CD4-positive, alpha-beta T cell treated with Interleukin-4 for 1 hour (primary cell): ENCODE measurements at places on chromosomes 1 and 21.

DNA sequence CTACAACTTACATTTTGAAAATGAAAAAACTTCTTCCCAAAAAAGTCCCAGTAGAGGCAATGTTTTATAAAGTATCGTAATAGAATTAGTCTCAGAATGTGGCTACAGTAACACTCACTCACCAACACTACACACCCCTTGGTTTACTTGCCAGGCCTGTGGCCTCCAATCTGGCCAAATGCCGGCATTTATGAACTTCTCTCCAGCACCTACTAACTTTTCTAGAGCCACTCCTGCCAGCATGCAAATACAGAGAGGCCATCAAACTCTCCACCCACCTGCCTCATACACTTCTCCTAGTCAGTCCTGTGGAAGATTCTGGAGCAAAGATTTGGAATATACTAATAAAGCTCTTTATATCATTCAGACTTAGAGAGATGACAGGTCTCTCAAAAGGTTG is 32.3 kb downstream of the STPG1 start:
- DNase-seq, result no peak

GRCh38 chr1:225942574-225942973 is 1.6 kb upstream of the LEFTY2 start:
- no peak for DNase-seq

DNA sequence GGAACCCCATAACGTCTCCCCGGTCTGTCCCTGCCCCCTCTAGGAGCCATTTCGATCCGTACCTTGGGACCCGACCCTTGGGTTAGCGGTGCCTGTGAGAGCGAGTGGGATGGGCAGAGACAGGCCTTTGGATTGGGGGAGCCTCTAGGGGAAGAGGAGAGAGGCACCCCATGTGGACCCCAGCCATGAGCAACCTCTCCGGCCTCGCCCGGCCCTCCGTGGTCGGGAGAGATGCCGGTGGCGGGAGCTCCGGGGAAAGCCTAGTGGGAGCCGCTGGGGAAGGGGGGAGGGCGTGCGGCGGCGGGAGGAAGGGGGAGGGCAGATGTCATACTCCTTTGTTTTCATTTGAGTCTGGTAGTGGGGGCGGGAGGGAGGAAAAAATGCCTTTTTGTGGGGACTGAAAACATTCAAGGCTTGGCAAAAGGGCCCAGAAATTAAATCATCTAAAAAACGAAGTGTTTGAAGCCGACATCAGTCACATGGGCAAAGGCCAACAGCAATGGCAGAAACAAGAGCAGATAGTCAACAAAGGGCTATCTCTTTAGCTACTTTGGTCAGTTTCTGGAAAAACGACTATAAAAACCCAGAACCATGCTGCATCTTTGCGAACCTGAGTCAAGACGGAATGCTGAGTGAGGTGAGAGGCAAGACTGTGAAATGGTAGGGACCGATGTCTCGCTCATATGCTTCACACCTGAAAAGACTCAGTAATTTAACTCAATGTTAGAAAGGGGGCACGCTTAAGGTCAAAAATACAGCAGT is 758 bp downstream of the PTBP2 start:
- DNase-seq, result no peak

DNA sequence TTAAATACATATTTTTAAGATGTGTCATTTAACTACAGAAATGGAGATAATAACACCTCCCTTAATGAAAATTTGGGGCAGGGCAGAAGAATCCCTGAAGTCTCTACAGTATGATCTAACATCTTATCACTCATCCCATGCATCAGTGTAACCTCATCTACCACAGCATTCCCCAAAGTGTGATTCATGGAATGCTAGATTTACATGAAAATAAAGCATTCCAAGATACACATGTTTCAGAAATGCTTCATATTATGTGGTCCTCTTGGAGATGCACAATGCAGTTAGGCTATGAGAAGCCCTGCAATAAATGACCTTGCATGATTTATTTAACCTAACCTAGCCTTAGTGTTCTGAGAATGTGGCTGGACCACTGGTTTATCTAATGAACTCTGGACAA is 166.9 kb upstream of the SYT6 start:
- DNase-seq, result no peak

DNA sequence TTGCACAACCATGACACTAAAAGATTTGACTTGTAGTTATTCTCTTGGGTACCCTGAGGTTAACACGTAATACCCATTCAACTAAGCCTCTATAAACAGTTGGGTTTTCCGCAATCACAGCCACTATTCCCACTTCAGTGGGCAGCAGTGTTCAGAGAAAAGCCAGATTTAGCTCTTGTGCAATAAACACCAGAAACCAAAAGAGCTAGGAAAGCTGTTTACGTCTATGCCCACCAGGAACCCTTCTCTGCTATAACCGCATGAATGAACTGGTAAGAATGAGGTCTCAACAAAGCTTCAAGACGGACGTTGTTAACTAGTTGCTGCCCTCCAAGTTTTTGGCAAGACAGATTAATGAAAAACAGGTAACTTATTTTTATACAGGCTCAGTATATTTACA is 101.3 kb downstream of the SLC45A1 start:
- DNase-seq, result no peak

DNA sequence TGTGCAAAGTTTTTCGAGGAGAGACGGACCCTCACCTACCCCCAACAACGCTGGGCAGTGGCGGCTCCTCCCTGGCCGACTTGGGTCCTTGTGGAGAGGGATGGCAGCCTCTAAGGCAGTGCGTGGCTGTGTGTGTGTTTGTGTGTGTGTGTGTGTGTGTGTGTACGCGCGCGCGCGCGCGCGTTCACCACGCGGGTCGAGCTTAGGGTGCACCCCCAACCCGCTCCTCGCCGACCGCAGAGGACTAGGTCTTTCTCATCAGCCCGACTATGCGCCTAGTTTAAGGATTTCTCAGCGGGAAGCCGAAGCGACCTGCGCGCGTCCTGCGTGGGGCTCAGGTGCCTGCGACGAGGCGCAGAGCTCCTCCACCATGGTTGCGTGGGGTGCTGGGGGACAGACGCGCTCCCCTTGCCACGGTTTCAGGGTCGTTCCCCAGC is 940 bp downstream of the SOX13 start:
- DNase-seq, result no peak

GRCh38 chr1:204726478-204726877 is 40.9 kb upstream of the LRRN2 start:
- no peak for DNase-seq

DNA sequence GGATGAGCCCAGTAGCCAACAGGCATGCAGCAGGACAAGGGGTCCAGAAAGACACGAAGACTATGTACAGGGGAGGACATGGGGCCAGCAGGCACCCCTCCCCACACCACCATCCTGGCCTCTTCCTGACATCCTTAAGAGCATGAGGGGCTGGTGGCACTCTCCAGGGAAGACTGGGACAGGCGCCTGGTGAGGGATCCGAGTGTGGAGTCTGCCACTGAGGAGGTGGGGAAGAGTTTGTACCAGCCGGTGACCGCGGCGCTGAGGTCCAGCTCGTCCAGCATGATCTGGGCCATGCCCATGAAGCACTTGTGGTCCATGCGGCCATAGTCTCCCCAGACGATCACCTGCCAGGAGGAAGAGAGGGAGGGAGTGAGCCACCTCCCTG is 39.1 kb downstream of the RIMS3 start:
- no peak for DNase-seq

GRCh38 chr1:234967121-234967520 is 161.5 kb downstream of the TOMM20 start:
- DNase-seq, result no peak

DNA sequence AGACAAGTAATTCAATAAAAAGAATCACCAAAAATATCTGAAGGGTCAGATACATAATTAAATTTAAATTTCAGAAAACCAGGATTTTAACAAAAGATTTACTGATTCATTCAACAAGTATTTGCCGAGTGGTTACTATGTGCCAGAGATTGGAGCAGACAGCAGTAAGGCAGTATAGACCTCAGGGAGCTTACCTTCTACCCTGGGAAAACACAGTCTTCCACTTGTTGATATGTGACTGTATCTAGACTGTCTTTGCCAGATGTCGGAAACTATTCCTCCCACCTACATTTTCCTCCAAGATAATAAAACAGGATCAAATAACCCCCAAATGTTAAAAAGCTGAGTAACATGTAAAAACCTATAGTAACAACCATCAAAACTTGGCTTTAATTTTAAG is 6.2 kb downstream of the HNRNPR start:
- no peak for DNase-seq

- no peak for DNase-seq
Measured at GRCh38 chr1:225612287-225612686, 40.6 kb downstream of the ENAH start.

DNA sequence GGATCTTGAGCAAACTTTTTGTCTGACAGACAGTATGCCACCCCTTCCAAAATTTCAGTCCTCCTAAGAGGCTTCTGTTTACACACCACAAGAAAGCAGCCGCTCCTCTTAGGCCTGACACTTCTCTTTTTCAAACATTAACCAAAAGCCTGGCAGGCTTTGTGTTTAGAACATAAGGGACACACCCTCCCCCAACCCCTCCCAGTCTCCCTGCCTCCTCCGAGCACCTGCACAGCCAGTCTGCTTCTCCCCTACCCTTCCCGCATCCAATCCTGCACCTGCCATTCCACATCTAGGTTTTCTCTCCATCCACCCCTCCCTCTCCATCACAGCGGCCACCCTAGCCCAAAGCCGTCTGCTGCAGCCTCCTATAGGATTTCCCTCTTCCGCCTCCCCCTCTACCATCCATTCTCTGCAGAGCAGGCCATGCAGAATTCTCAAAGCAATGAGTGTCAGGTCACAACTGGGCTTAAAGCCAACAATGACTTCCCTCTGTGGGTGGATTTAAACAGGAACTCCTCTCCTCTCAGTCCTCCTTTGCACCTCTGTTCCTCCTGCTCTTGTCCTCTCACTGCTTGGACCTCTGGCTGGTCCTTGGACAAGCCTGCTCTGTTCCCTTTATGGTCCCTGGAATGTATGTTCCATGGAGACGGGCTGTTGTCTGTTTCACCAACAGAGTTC is 478.2 kb downstream of the NPHP4 start:
- DNase-seq, result no peak

GRCh38 chr1:62716397-62716796 is 28.2 kb upstream of the DOCK7 start:
- DNase-seq, result no peak
